ENCODE measurements at places on chromosomes 16 and 17. TPM values are rescaled to one million over a fixed set of nuclear protein-coding genes. Genes with fewer than 3 reads are reported as not detected.

ZSCAN10 gene
- total RNA-seq = 0.26 TPM

DPEP3 gene
- not detected for total RNA-seq

OTOP3 gene
- total RNA-seq = not detected

KRTAP4-1 gene
- total RNA-seq = not detected

MT4 gene
- total RNA-seq = not detected

MATCAP1 gene
- 48.2 TPM for total RNA-seq

MYH2 gene
- not detected for total RNA-seq

KRTAP3-1 gene
- not detected for total RNA-seq

CD300E gene
- total RNA-seq = not detected

FOXF1 gene
- not detected for total RNA-seq

SEPTIN12 gene
- not detected for total RNA-seq

TMEM256 gene
- total RNA-seq = 61.8 TPM

SNN gene
- 27.3 TPM for total RNA-seq

RHBDL1 gene
- 1.9 TPM for total RNA-seq

DNA sequence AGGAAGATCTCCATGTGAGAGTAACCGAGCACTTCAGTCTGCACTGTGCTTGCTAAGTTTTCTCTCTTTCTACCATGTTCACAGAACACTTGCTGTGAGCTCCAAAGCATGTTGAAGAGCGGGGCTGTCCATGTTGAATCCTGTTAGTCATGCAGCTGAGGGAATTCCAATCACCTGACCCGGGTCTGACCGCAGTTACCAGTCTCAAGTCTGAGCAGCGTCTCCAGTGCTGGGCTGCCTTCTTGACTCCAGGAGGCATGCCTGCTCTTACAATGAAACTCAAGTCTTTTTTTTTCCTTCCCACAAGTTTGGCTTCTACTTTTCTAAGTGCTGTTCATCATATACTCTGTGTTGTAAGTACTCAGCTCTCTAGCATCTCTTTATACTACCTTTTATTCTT is 44.3 kb downstream of the HOXB1 start:
- DNase-seq = no peak

GRCh38 chr17:2095536-2095910 is 40.6 kb downstream of the HIC1 start:
- no peak for DNase-seq

GRCh38 chr16:62665269-62665668 is 629.0 kb upstream of the CDH8 start:
- DNase-seq = no peak

GRCh38 chr17:39926588-39927100 is 757 bp downstream of the ORMDL3 start:
- peak; percentile 89 for DNase-seq

DNA sequence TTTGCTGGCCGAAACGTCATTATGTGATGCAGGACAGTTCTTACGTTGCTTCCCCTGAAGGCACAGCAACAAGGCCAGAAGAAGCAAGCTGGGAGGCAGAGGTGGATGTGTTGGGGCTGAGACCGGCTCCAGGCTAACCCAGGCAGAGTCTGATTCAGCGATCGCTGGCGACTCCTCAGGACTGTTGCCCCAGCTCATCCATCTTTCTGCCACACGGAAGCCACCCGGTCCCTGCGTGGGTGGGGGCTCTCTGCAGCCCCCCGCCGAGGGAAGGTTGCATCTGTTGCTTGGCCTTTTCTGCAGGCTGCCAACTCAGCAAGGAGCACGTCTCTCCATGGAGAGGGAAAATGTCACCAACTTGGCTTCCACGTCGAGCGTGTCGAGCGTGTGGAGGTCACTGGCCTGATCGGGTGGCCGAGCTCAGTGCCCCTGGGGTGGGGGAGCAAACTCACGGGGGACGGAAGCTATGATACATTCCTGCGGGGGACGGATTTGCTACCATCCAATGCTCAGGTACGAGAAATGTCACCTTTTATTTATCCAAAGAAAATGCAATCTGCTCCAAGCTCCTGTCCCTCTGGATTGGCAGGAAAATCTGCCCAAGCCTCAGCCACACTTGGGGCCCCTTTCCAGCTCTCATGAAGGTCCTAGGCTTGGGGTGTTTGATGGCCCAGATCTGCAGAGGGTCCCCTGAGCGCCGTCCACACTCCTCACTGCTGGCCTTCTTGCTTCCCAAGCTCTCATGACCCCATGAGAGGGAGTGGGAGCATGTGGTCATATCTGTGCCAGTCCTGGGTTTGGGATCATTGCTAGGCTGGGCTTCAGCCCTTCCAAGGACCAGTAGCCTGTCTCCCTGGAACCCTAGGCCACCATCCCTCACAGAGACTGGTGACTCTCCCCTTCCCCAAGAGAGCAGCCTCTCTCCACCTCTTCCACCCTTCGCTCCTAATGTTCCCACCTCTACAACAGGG is 69.4 kb downstream of the RPH3AL start:
- no peak for DNase-seq

DNA sequence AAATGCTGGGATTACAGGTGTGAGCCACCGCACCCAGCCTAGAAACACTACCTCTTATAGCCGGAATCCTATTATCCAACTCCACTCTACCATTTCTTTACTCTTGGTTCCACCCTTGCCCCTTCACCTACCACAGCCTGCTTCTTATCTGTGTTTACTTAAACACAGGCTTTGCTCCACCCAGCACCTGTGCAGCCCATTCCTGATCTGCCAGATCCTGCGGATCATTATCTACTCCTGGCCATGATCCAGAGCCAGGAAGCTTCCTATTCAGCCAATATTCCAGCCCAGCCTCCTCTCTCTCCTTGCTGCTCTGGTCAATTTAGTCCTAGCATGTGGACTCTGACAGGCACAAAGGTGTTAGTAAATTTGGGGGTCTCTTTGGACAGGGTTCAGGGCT is 98.8 kb upstream of the MED13 start:
- DNase-seq = no peak

- DNase-seq = no peak
These were observed 18.6 kb upstream of the ENDOV start for GRCh38 chr17:80396157-80397033.

DNA sequence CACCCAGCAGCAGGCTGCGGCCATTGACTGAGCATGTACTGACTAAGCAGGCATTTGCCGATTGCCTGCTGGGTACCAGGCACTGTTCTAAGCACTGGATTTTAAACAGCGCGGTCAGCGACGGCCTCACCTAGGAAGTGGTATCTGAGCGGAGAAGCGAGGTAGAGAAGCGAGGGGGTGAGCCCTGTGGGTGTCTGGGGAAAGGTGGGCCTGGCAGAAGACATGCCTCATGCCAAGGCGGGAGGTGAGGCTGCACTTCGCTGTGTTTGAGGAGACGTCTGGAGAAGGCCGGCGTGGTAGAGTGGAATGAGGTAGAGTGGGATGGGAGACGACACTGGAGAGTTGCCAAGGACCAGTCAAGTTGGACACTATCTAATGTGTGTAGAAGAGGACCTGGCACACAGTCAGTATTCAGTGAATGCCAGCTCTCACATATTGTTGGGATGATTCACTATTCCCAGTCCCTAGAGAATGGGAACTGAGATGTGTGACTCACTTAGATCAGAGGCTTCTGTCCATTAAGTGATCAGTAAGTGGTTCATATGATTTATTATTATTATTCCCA is 14.4 kb downstream of the SYCE1L start:
- no peak for DNase-seq

GRCh38 chr17:78433013-78433727 is 54.7 kb downstream of the PGS1 start:
- DNase-seq = no peak

DNA sequence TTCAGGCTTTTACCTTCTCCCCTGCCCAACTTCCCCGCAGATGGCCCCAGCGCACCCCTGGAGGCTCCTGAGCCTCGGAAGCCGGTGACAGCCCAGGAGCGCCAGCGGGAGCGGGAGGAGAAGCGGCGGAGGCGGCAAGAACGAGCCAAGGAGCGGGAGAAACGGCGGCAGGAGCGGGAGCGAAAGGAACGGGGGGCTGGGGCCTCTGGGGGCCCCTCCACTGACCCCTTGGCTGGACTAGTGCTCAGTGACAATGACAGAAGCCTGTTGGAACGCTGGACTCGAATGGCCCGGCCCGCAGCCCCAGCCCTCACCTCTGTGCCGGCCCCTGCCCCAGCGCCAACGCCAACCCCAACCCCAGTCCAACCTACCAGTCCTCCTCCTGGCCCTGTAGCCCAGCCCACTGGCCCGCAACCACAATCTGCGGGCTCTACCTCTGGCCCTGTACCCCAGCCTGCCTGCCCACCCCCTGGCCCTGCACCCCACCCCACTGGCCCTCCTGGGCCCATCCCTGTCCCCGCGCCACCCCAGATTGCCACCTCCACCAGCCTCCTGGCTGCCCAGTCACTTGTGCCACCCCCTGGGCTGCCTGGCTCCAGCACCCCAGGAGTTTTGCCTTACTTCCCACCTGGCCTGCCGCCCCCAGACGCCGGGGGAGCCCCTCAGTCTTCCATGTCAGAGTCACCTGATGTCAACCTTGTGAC is 3.6 kb downstream of the MAPK7 start:
- no peak for DNase-seq

GRCh38 chr17:46815474-46816353 is 2.8 kb downstream of the WNT3 start:
- DNase-seq = no peak

GRCh38 chr16:86288716-86289294 is 221.5 kb upstream of the FOXF1 start:
- no peak for DNase-seq

DNA sequence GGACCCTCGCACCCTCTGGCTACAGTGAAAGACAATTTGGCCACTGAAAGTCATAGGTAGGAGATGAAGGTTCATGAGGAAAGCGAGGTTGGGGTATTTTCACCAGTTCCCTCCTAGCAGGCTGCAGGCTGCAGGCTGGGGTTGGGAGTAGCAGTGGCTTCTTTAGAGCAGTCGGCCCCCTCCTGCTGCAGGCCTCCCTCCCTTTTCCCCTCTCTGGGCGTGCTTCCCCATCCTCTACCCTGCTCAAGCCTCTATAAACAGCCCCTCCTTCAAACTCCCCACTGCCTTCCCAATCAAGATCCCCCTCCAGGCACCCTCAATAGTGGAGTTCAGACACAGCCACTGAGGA is 41.8 kb downstream of the GAS7 start:
- DNase-seq = no peak

DNA sequence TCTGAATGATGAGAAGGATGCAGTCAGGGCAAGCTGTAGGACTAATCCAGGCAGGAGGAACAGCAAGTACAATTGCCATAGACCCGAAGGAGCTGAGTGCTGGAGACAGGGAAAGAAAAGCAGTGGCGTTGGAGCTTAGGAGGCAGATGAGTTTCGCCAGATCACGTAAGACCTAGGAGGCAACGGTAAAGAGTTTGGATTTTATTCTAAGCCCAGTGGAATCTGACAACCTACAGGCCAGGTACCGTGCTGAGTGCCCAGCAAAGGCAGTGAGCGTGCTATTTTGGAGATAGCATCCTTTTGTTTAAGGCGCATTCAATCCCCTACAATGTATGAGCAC is 1.2 kb downstream of the USP43 start:
- DNase-seq = no peak

- no peak for DNase-seq
These were observed 24.4 kb upstream of the GPT2 start for GRCh38 chr16:46859719-46860152.

GRCh38 chr16:2470603-2471015 is 488 bp upstream of the NTN3 start:
- DNase-seq = no peak

GRCh38 chr17:18253947-18254821 is 4.4 kb downstream of the FLII start:
- no peak for DNase-seq

DNA sequence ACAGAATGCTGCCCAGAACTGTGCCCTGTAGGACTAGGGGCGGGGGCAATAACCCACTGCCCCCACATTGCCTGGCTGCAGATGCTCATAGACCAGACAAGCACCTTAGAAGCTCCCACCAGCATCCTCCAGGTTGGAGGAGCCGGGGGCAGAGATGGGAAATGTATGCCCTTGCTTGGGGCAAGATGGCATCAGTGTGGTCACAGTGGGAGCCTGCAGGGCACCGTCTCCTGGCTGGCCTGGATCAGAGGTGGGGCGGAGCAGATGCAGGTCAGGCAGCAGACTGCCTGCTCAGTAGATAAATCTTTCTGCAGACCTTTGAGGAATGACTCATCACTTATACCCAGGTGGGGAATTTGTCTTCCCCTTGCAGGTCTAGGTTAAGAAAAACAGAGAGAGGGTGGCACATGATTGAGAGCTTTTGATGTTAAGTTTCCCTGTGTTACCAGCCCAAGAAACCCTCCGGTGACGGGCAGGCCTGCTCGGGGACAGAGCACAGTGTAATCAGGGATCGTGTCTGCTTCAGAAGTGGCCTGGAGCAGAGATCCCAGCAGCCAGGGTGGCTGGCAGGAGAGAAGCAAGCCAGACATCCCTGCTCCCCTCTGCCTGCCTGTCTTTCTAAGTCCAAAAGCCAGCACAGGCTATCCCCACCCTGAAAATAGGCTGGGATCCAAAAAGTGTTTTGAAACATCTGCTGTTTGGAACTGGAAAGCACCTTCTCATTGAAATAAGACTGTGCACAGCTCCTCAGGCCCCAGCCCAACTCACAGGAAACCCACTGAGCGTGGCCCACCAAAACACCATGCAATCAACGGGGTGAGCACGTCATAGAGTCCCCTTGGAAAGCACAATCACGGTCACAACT is 50.7 kb upstream of the RPL38 start:
- DNase-seq = no peak

- DNase-seq = no peak
These were observed 1.7 kb downstream of the TXNDC17 start for GRCh38 chr17:6642592-6642991.

DNA sequence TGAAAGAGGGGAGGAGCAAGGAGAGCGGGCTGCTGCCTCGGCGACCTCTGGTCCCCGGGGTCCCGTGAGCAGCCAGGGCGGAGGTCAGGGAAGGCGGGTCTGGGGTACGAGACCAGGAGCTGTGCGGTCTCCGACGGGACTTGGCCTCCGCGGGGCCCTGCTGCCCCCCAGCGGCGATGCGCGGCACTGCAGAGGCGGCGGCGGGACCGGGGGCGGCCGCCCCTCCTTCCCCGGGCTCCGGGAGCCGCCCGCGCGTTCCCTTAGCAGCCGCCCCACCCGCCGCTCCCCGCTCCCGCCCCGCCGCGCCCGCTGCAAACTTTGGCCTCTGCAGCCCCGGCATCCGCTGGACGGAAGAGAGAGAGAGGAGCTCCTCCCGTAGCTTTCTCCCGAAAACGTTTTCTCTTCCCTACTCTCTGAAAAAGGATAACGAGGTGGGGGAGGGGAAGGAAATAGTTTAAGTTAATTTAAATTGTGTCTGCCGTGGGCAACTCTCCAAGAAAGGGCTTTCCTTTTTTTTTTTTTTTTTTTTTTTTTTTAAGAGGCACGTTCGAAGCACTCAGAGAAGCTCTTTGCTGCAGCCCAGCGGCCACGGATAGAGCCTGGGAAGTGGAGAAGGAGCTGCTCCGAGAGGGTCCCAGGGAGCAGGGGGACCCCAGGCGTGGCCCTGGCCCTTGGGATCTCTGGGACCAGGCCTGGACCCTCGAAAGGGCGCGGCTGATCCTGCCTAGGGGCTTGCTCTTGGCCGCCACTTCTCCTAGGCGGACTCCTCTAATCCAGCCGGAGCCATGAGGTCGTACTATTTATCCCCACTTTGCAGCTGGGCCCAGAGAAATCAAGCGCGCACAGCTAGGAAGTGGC is 43.2 kb downstream of the C16orf82 start:
- peak; percentile 80 for DNase-seq

- no peak for DNase-seq
These were observed 424.7 kb downstream of the CDH13 start for GRCh38 chr16:83051451-83051850.

- DNase-seq = no peak
These were observed 6.2 kb downstream of the FBXO39 start for GRCh38 chr17:6782244-6782643.
